ENCODE measurements at places on chromosomes 1 and 21.

- no peak for DNase-seq
Observed at GRCh38 chr1:2907051-2907450, 105.6 kb upstream of the TTC34 start.

GRCh38 chr1:89600451-89601224 is 32.3 kb upstream of the LRRC8C start:
- no peak for DNase-seq

DNA sequence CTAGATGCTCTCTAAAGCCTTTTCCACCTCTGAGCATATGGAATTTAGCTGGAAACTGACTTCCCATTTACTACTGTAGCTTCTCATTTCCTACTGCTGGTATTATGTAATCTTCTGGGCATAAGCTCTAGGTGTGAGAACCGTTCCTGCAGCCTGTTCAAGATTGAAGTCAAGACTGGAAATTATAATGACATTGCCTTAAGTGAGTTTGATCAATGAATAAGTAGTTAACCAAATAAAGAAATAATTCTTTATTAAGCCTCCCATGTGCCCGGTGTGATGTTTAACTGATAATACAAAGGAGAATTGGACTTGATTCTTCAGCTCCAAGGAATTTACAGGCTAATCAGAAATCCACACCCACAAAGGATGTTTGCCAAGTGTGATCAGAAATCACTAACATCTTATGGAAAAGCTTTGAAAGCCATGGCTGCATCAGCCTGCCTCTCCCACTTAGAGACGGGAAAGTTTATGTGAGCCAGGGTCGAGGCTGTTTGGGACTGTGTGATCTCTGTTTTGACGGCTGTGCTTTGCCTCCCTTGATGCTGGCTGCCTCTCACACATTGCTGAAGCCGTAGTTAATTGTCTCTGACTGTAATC is 36.4 kb upstream of the PRELP start:
- no peak for DNase-seq

DNA sequence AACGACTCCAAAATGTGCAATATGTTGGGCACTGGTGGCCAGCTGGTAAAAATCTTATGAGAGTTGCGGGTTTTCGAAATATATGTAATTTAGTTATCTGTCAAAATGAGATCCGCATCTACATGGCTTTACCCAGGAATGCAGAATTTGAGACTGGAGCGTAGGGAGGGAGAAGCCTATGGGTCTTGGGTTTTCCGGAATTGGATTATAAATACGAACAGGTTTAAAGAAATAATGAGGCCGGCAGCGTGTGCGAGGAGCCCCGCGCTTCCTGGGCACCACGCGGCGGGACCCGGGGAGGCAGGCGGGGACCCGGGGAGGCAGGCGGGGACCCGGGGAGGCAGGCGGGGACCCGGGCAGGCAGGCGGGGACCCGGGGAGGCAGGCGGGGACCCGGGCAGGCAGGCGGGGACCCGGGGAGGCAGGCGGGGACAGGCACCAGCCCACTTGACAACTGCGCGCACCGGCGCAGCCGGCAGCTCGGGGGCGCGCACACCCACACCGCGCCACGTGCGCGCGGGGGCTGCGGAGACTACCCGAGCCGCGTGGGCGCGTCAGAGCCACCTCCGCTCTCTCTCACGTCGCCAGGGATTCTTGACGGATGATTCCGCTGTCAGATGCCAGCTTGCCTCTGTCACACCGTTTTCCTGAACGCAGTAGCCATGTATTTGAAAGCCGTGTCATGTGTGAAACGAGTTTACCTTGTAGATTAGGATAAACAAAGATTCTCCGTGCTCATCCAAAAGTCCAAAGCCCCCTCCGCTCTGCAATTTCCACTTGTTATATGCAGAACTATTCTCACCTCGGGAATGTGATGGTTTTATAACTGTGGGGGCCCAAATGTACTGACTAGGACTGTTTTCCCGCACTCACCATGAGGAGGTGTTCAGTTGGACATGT is 54.3 kb upstream of the HNRNPU start:
- peak; percentile 56 for DNase-seq

DNA sequence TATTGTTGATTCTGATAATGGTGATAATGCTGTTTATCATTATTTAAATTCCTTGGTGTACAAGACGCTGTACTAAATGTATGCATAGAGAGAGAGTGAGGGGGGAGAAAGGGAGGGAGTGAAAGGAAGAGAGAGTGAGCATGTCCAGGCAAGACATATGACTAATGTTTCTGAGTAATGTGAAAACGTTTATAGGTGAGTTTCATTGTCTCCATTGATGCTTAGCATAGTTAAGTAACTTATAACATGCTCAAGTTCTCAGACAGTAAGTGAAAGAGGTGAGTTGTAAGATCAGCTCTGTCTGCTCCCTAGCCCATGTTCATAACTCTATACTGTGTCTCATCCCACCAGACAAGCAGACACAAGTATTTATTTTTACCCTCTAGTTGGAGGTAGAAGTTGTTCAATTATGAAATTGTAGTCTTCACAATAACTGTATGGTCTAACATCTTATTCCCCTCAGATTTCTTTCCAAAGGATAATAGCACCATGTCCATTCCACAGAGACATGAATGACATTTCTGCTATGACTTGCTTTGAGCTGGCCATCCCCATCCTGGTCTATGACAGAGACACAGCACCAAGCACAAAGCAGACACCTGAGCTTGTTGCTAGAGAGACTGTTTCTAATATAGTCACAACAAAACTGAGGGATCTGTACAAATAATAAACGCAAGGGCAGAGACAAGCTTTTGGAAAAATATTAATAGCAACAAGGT is 285.1 kb downstream of the CACNA1E start:
- DNase-seq: no peak

Measured in T follicular helper cell (primary cell).